ENCODE measurements at places on chromosomes 4 and X.

GRCh38 chr4:130545171-130545570 lies 1449.2 kb downstream of the C4orf33 start:
- DNase-seq, result no peak

GRCh38 chr4:138192113-138192512 lies 50.0 kb downstream of the SLC7A11 start:
- DNase-seq, result no peak

GRCh38 chrX:87571964-87572363 lies 54.4 kb downstream of the KLHL4 start:
- DNase-seq, result no peak

DNA sequence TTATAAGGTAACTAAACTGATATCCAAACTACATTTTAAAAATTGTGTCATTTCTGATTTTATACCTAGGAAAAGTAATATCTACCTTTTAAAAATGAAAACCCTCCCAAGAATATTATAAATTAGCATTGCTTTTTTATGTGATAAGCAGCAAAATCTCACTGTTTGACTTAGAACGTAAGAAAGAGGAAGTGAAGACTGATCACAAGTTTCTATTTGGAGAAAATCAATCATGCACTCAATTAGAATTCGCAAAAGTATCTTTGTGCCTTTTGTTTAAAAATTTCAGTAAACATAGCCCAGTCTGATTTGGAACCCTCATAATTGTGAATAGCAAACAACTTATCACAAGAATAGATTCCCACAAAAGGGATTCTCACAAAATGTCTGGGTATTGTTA lies 142.7 kb downstream of the TENM3 start:
- DNase-seq, result no peak

- DNase-seq, result no peak
Observed at GRCh38 chrX:1472975-1473374, 20.3 kb upstream of the ASMTL start.

DNA sequence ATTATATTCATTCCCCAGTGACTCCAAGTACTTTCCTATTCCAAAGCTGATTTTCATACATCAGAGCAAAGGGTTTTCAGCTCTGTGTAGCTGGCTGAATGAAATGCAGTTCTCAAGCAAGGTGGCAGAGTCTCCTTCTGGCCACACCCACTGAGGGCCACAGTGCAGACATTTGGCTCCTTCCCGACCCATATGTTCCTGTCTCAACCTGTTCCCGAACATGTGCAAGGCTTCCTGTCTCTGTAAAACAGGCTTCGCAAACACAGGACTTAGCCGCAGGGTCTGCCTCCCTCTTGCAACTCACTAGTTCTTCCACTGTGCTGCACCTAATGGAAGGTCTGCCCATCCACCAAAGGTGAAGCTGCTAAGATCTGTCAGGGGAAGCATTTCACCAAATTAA lies 249.2 kb downstream of the MID1IP1 start:
- DNase-seq, result peak; percentile 7

DNA sequence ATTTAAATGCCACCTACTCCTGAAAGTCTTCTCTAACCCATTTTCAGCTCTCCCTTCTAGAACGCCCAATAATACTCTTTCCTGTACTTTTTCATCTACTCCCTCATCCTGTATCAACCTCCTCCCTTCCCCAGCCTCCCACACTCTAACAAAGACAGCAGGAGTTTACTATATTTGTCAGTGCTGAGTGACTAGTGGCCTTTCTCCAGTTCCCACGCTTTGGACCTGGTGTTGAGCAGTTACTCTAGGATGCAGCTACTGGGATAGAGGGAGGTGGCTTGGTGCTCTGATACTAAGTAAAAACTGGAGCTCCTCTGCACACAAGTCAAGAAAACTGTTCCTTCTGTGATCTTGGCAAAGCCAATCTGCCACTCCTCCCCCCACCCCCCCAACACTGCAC lies 36.1 kb upstream of the KLHL13 start:
- no peak for DNase-seq

- no peak for DNase-seq
Observed at GRCh38 chr4:142901166-142901662, 55.1 kb upstream of the INPP4B start.

DNA sequence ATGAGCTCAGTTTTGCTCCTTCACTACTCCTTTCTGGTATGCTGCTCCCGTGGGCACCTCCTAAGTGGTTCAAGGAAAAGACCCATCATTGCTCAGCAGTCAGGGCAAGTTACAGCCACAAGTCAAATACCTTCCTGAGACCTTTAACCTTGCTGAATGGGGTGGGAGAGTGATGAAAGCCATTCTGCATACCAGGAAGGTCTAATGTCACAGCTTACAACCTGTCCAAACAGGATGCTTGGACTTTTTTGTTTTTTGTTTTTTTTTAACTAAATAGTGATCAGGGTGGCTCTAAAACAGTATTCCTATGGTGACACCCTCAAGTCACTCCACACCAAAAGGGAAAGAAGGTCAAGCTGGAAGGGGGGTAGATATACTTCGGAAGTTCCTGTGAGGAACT lies 93.1 kb downstream of the GPC3 start:
- peak; percentile 85 for DNase-seq

All from cerebellar cortex (tissue), 1 donor.